ENCODE measurements at places on chromosomes 2 and 18. TPM values are rescaled to one million over a fixed set of nuclear protein-coding genes. Genes with fewer than 3 reads are reported as not detected.

Gene TDRD15
- not detected for polyA plus RNA-seq

DNA sequence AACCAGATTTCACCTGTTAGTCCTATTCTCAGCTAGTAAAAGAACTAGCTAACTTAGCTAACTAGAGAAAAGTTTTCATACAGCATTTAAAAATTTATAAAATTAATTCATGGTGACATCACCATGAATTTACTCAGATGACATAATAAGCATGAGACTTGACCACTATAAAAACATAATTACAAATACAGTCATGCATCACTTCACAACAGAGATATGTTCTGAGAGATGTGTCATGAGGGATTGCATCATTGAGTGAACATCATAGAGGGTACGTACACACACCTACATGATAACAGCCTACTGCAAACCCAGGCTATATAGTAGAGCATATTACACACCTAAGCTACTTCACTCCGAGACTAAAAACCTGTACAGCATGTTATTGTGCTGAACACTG, 481.3 kb upstream of the CHAC2 start:
- no peaks in the 10 kb centered on the region for H3K36me3 ChIP-seq
- no peak overlapping the region for H3K27ac ChIP-seq
- H3K4me1 ChIP-seq: no peaks in the 10 kb centered on the region
- H3K4me3 ChIP-seq: no peak overlapping the region
- no peaks in the 10 kb centered on the region for H3K27me3 ChIP-seq

DNA sequence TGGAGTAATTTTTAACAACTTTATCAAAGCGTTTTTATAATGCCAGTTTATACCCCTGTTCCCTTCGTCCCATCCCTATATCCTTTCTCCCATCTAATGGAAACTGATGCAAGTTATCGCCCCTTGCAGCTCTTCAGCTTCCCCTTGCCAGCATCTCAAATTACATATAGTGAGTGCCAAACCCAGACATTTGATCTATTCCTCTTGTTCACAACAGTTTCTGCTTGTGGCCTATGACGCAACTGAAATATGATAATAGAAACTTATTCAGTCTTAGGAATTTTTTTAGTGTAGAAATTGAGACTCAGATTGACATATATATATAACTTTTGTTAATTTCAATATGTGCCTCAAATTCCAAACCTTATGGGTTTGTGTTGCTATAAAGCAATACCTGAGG, 562.2 kb upstream of the VWC2L start:
- DNase-seq: no peak
- no peaks in the 10 kb centered on the region for H3K36me3 ChIP-seq
- no peaks in the 10 kb centered on the region for H3K27me3 ChIP-seq
- H3K4me1 ChIP-seq: no peaks in the 10 kb centered on the region
- no peak overlapping the region for H3K4me3 ChIP-seq

- no peaks in the 10 kb centered on the region for H3K27me3 ChIP-seq
- H3K36me3 ChIP-seq: no peaks in the 10 kb centered on the region
- no peak overlapping the region for H3K4me3 ChIP-seq
- no peak for DNase-seq
- H3K27ac ChIP-seq: no peak overlapping the region
These were observed 97.2 kb downstream of the PID1 start for GRCh38 chr2:229173825-229174359.

DNA sequence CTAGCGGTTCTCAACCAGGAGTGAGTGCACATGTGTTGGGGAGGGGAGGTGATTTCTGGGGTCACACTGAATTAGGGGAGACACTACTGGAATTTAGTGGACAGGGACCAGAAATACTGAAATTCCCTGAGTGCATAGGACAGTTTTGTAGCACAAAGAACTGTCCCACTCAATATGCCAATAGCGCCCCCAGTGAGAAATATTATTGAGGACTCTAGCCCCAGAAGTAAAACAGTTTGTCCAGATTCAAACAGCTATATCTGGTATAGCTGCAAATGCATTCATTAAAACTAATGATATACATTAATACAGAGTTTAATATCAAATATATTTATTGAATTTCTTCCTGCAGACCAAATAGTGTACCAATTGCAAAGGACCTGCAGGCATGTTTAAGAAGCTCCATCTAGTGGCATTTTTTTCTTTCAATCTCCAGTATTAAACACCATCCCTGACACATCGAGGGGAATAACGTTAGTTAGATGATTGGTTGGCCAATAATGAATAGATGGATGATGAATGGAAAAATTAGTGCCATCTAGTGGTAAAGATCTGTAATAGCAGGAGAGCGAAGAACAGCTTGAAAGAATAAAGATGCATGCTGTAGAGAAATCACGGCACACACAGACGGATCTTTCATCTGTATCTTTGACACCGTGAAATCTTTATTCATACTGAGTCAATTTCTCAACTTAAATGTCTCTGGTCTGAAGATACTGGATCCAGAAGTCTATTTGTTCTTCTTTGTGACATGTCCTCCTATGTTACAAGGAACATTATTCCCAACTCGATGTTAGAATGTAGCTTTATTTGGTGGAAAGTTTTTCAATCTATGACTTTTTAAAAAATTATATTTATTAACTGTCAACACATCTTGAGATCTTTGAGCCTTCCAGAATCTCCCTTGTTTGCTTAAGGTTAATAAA, 62.5 kb downstream of the DHRS9 start:
- no peak overlapping the region for H3K4me3 ChIP-seq
- no peaks in the 10 kb centered on the region for H3K36me3 ChIP-seq
- no peaks in the 10 kb centered on the region for H3K27me3 ChIP-seq
- DNase-seq: no peak
- no peak overlapping the region for H3K27ac ChIP-seq
- peaks cover 4% of the 10 kb centered on the region for H3K4me1 ChIP-seq

GRCh38 chr18:46429649-46430224, 227.3 kb downstream of the LOXHD1 start:
- no peak for DNase-seq
- peaks cover 3% of the 10 kb centered on the region for H3K27me3 ChIP-seq
- no peaks in the 10 kb centered on the region for H3K4me1 ChIP-seq
- no peak overlapping the region for H3K27ac ChIP-seq

DNA sequence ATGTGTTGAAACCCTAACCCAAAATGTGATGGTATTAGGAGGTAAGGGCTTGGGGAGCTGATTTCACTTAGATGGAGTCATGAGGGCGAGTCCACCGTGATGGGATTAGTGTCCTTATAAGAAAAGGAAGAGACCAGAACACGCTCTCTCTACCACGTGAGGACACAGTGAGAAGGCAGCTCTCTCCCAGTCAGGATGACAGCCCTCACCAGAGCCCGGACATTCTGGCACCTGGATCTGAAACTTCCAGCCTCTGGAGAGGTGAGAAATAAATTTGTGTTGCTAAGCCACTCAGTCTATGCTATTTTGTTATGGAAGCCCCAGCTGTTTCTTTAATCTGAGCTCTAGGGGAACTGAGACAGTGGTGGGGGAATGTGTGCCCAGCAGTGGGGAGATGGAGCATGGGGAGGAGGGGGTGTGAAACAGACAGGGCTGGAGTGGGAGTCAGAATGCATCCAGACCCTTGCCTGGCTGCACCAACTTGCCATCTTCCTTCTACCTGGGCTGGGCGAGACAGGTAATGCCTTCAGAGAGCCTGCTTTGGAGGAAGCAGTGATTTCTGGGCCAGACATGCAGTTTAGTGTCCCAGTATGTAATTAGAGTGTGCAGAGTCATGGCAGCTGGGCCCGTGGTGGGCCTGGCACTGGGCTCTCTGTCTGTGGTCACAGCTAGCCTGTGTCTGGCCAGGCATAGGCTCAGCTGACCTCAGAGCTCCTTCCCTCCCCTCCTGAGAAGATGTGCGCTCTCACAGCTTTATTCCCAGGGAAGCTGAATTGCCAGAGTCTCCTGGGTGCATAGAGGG, 38.1 kb downstream of the RHOB start:
- H3K27me3 ChIP-seq: no peaks in the 10 kb centered on the region
- no peak overlapping the region for H3K4me3 ChIP-seq
- H3K27ac ChIP-seq: no peak overlapping the region
- no peak for DNase-seq
- H3K4me1 ChIP-seq: no peaks in the 10 kb centered on the region
- no peaks in the 10 kb centered on the region for H3K36me3 ChIP-seq

Gene KCNG2
- 0.46 TPM for polyA plus RNA-seq

Gene EFEMP1
- 38.0 TPM for polyA plus RNA-seq

GRCh38 chr18:47788621-47789020, 141.8 kb downstream of the SMAD2 start:
- H3K36me3 ChIP-seq: no peaks in the 10 kb centered on the region
- no peaks in the 10 kb centered on the region for H3K4me1 ChIP-seq
- no peak overlapping the region for H3K27ac ChIP-seq
- H3K27me3 ChIP-seq: no peaks in the 10 kb centered on the region
- H3K4me3 ChIP-seq: no peak overlapping the region

Gene ACMSD
- 0.34 TPM for polyA plus RNA-seq

GRCh38 chr2:65663831-65664407, 231.5 kb upstream of the SPRED2 start:
- no peak for DNase-seq
- H3K27me3 ChIP-seq: peaks cover 10% of the 10 kb centered on the region
- H3K27ac ChIP-seq: no peak overlapping the region
- H3K4me1 ChIP-seq: no peaks in the 10 kb centered on the region

GRCh38 chr2:134482766-134483340, 229.0 kb downstream of the MGAT5 start:
- H3K27ac ChIP-seq: no peak overlapping the region
- H3K36me3 ChIP-seq: no peaks in the 10 kb centered on the region
- no peaks in the 10 kb centered on the region for H3K27me3 ChIP-seq
- H3K4me1 ChIP-seq: no peaks in the 10 kb centered on the region
- H3K4me3 ChIP-seq: no peak overlapping the region

Gene GREB1
- polyA plus RNA-seq: 2.6 TPM

DNA sequence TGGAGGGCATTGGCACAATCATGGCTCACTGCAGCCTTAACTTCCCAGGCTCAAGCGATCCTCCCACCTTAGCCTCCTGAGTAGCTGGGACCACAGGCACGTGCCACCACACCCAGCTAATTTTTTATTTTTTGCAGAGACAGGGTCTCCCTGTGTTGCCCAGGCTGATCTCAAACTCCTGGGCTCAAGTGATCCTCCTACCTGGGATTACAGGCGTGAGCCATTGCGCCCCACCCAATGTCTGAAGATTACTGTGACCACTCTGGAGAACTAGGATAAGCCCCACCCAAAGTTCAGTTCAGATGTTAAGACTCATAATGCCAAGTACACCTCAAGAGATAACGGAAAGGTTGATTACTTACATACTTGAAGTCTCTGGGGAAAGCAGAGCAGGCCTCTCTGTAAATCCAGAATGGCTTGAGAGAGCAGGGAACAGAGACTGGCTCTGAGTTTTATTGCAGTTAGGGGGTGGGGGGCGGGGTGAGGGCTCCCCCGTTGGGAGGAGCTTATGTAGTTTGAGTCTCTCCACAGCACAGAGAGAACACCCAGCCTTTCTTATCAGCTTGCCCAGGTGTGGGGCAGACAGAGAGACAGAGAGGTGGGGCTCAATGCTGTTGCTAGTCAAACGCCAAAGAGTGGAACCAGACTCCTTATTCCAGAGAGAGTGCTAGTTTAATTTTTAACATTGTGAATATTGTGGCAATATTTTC, 26.5 kb upstream of the ERICH2 start:
- DNase-seq: peak; percentile 83
- no peaks in the 10 kb centered on the region for H3K27me3 ChIP-seq
- H3K4me3 ChIP-seq: no peak overlapping the region
- no peaks in the 10 kb centered on the region for H3K36me3 ChIP-seq

Gene DNER
- polyA plus RNA-seq: 7.5 TPM

Gene AFF3
- polyA plus RNA-seq: 4.8 TPM

DNA sequence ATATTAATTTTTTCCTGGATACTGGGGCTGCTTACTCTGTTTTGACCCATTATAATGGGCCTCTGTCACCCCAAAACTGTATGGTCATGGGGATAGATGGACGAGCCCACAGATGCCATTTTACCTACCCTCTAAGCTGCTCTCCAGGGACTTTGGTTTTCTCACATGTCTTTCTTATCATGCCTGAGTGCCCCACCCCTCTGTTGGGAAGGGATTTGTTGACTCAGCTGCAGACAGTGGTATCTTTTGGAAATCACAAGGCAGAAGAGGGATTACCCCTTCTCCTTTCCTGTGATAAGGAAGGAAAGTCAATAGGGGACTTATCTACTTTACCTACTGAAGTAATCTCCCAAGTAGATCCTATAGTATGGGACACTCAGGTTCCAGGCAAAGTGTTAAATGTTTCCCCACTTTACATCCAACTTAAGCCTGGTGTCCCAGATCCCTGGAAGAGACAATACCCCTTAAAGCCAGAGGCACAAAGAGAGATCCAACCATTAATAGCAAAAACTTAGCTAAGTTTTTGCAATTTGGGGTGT, 182.7 kb downstream of the RNF152 start:
- H3K27ac ChIP-seq: peak overlapping the region; percentile 2
- H3K27me3 ChIP-seq: no peaks in the 10 kb centered on the region
- H3K4me3 ChIP-seq: no peak overlapping the region
- DNase-seq: peak; percentile 60
- H3K36me3 ChIP-seq: no peaks in the 10 kb centered on the region
- peaks cover 30% of the 10 kb centered on the region for H3K4me1 ChIP-seq

Gene DOK1
- 6.4 TPM for polyA plus RNA-seq

Gene LCT
- polyA plus RNA-seq: 79.1 TPM

DNA sequence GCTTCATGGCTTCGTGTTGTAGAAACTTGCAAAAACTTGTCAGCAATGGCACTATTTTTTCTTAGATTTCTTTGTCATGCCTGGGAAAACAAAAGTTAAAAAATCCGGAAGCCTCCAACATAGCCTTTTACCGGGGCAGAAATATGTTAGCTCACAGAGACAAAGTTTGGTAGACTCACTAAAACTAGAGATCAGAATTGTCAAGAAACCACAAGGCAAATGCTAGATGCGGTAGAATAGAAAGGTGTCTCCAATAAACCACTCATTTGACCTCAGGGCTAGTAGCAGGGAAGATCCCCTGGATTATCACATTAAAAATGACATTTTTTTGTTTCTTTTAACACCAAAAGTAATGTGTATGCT, 405 bp downstream of the CASP10 start:
- H3K4me1 ChIP-seq: peaks cover 6% of the 10 kb centered on the region
- H3K4me3 ChIP-seq: peak overlapping the region; percentile 41
- no peaks in the 10 kb centered on the region for H3K27me3 ChIP-seq
- peak overlapping the region; percentile 52 for H3K27ac ChIP-seq

Gene GREB1L
- 1.8 TPM for polyA plus RNA-seq

GRCh38 chr2:26521054-26521912, 43.4 kb upstream of the OTOF start:
- H3K36me3 ChIP-seq: no peaks in the 10 kb centered on the region
- no peak overlapping the region for H3K27ac ChIP-seq
- DNase-seq: no peak
- H3K4me1 ChIP-seq: no peaks in the 10 kb centered on the region
- H3K27me3 ChIP-seq: peaks cover 35% of the 10 kb centered on the region

DNA sequence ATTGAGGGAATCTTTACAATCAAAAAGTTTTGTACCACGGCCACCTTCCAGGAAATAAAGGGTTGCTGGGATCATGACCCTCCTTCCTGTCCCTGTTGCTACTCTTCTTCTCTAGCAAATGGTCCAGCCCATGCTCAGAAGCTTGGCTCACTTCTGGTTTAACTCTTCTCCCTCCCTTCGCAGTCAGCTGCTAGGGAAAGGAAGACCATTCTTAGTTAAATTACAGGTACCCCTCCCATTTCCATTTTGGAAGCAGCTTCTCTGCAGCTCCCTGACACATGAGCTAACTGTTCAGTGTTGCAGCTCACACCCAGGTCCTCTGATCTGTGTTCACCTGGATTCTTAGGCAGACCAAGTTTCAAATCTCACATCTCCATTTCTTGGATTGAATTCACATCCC, 100.3 kb downstream of the DOCK10 start:
- no peak for DNase-seq
- no peaks in the 10 kb centered on the region for H3K36me3 ChIP-seq
- no peak overlapping the region for H3K27ac ChIP-seq

Gene IL1R2
- 0.67 TPM for polyA plus RNA-seq
